ENCODE measurements at places on chromosomes 12 and 14. TPM values are rescaled to one million over a fixed set of nuclear protein-coding genes. Genes with fewer than 3 reads are reported as not detected.

DNA sequence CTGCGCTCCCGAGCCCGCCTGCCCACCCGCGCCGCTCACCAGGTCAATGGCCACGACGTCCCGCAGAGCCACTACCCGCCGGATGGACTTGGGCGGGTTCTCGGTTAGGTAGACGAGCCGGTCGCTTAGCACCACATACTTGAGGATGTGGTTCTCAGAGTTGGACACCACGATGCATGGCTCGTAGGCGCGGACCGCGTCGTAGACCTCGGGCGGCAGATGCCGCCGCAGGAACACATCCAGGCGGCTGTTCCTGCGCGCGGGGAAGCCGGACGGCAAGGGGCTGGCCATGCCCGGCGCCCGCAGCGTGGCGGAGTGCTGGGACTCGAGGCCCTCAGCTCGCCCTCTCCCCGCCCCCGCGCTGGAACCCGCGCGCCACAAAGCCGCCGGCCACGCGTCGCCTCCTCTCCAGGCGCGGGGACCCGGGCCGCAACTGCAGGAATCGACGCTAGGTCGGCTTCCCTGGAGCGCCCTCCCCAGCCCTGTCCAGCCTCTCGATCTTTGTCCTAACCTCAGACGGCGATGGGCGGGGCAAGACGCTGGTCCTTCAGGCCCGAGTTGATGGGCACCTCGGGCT lies at the start of gene C12orf56:
TSS of gene C12orf56 (minus strand) at position 484 of the 577 bp plus-strand sequence. CDS start at position 291, 193 bp downstream.
- peak; percentile 36 for DNase-seq

GRCh38 chr12:123398550-123399254 lies 14.8 kb downstream of the KMT5A start:
- DNase-seq = no peak

DNA sequence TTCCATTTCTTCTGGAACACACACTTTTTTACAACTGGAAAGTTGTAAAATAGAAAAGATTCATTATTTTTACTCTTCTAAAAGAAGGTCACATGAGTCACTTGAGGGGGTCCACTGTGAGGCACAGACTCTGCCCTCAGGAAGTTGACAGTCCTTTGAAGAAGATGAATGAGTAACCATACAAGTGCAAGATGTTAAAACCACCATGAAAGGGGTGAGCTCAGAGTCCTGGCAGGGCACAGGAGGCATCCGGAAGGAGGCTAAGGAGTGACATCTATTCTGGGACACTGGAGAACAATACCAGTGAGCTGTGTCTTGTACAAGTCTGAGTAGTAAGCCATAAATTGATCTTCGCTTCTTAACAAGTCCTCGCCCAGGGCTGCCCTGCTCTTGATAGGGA lies 126.0 kb upstream of the FRMD6 start:
- DNase-seq = no peak

GRCh38 chr12:115697340-115697739 lies 580.2 kb downstream of the MED13L start:
- DNase-seq = no peak

DNA sequence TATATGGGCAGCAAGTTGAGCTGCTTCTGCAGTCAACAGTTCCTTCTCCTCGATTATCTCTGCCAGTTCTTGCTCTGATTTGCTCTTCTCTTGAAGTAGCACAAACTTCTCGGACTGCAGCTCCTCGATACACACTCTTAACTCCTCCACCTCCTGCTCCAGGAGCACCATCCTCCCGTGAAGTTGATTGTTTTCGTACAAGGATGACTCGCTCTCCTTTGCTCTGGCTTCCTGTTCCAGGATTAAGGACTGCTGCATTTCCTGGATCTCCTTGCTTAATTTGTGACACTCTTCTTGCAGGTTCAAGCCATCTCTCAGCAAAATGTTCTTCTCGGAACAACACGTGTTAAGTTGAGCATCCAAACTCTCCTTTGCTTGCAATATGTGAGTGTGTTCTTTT lies 56.2 kb upstream of the VPS33A start:
- no peak for DNase-seq

DNA sequence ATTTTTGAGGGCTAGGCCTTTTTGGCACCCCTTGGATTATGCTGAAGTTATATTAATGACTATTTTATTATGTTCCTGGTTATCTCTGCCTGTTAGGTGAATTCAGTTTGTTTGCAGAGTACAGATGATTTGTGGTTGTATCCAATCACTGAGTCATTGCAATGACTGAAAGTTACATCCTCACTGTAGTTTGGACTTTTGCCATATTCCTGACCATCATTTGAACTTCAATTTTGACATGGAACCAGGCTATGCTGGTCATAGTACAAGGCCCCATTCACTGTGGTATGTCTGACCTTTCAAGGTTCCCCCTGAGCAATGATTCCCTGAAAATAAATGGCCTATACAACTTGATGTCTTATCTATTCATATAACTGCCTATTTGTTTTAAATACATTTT lies 621.0 kb downstream of the CCER1 start:
- DNase-seq = no peak

GRCh38 chr12:121614872-121615467 lies 11.4 kb upstream of the ORAI1 start:
- no peak for DNase-seq

GRCh38 chr14:32698831-32699230 lies 239.8 kb upstream of the NPAS3 start:
- no peak for DNase-seq

DNA sequence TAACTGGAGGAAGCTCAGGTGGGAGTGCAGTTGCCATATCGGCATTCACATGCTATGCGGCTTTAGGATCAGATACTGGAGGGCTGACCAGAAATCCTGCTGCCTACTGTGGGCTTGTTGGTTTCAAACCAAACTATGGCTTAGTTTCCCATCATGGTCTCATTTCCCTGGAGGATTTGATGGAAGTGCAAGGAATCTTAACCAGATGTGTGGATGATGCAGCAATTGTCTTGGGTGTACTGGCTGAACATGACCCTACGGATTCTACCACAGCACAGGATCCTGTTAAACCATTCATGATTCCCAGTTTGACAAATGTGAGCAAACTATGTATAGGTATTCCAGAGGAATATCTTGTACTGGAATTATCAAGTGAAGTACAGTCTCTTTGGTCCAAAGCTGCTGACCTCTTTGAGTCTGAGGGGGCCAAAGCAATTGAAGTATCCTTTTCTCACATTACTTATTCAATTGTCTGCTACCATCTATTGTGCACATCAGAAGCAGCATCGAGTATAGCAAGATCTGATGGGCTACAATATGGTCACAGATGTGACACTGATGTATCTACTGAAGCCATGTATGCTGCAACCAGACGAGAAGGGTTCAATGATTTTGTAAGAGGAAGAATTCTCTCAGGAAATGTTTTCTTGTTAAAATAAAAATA lies 42.9 kb downstream of the RALGAPA1 start:
- no peak for DNase-seq

KRT8 gene
- 0.40 TPM for total RNA-seq

NT5DC3 gene
- total RNA-seq = 6.0 TPM

GPR135 gene
- 0.64 TPM for total RNA-seq

DNA sequence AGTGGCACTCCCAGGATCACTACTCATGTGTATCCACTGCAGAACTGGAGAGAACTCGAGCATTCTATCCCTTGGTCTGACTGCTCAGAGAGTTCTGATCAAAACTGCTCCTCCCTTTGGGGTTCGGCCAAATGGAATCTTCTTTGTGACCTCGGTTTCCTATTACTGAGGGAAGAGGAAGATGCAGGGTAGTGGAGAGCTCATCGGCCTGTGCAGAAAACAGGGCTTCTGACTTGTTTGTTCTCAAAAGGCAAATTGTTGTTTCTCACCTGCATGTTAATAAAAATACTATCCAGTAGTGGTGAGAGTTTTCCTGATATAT lies 17.1 kb upstream of the AKAP6 start:
- no peak for DNase-seq

ZDHHC22 gene
- total RNA-seq = not detected

- no peak for DNase-seq
Observed at GRCh38 chr12:121889274-121889624, 659 bp downstream of the PSMD9 start.

DNA sequence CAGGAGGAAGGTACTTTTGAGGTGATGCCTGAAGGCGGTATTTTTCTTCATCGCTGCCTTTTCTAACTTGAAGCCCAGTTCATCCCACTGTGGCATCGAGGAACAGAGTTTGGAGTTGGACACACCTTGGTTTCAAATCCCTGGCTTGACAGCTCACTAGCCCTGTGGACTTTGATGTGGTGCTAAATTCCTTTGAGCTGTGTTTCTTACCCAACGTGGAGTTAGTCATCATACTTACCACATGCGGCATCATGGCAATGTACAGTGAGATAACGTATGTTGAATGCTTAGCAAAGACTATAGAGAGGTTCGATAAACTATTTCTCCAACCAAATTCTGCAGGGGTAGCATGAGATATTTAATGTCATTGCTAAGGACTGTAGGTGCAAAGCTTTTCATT lies 3.4 kb downstream of the PLEKHG3 start:
- DNase-seq = peak; percentile 22

GRCh38 chr12:10739157-10740118 lies 16.3 kb upstream of the YBX3 start:
- no peak for DNase-seq

SLC6A15 gene
- not detected for total RNA-seq

GRCh38 chr12:23760495-23760894 lies 189.0 kb downstream of the SOX5 start:
- no peak for DNase-seq

ZNF740 gene
- total RNA-seq = 40.4 TPM

DNA sequence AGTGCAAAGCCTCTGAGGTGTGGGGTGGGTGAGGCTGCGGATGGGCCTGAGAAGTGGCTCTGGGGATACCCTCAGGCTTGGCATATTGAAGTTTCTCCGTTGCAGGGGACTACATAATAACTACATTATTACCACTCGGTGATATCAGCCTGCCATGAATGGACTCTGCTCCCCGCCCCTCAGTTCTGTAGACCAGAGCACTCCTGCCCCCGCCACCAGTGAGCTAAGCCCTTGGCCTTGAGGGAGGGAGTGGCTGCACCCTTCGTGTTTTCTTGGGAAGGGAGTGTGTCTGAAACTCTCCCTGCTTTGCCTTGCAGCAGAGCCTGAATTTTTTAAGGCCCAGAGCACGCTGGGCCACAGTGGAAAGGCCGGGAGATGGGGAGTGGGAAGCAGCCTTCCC lies 1.7 kb downstream of the ORAI1 start:
- peak; percentile 25 for DNase-seq

GRCh38 chr12:1463073-1463905 lies 131.1 kb downstream of the FBXL14 start:
- no peak for DNase-seq

RIMBP2 gene
- not detected for total RNA-seq

MYO1A gene
- total RNA-seq = 1.4 TPM

DNA sequence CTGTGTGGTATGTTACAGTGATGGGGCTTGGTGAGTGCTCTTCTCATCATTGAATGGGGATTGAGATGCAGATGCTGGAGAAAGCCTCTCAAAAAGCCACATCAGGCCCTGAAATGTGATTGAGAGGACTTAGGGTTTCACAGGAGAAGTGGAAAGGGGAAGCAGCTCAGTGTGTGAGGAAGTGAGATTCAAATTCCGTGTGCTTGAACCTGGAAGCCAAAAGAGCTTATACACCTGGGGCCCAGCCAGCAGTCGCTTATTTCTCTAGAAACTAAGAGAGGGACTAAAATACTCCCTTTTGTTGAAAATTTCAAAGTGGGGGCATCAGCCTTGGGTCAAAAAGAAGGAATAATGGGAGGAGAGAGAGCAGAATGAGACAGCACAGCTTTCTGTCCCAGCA lies 39.1 kb upstream of the GZMB start:
- DNase-seq = no peak

- no peak for DNase-seq
Observed at GRCh38 chr14:22890416-22890815, 7.4 kb downstream of the REM2 start.

DNA sequence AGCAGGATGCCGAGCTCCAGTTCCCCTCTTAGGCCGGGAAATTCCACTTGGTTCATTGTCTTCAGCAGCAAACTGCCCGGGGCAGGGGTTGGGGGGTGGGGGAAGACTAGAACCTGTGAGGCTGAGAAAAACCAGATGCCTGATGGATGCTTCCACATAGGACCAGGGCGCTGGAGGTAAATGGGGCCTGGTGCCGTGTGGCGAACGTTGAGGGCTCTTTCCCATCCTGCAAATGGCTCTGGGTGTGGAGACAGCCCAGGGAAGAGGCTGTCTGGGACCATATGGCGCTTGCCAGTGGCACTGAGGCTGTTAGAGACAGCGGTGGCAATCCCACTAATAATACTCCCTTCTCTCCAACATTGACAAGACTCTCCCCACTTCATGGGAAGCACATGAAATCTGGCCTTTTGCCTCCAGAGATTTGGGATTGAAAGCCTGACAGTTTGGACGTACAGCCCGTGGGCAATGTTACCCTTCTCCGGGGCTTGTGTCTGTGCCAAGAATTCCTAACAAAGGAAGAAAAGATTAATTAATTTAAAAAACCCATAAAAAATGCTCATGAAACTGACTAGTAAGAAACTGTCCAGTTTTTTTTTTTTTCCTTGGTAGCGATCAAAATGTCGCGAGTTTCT lies 44.5 kb downstream of the MAP1LC3B2 start:
- DNase-seq = no peak

GRCh38 chr12:2526371-2526770 lies 268.4 kb upstream of the FKBP4 start:
- DNase-seq = no peak

GRCh38 chr12:47828008-47828975 lies 8.6 kb upstream of the HDAC7 start:
- peak; percentile 4 for DNase-seq

- no peak for DNase-seq
Observed at GRCh38 chr14:50768680-50769079, 62.3 kb downstream of the NIN start.

- DNase-seq = no peak
Observed at GRCh38 chr14:81737938-81738337, 204.3 kb upstream of the SEL1L start.

KRT74 gene
- not detected for total RNA-seq

ACOT6 gene
- total RNA-seq = not detected

DIO2 gene
- total RNA-seq = not detected

- DNase-seq = peak; percentile 52
Observed at GRCh38 chr14:69612014-69612782, 802 bp downstream of the SUSD6 start.

DNA sequence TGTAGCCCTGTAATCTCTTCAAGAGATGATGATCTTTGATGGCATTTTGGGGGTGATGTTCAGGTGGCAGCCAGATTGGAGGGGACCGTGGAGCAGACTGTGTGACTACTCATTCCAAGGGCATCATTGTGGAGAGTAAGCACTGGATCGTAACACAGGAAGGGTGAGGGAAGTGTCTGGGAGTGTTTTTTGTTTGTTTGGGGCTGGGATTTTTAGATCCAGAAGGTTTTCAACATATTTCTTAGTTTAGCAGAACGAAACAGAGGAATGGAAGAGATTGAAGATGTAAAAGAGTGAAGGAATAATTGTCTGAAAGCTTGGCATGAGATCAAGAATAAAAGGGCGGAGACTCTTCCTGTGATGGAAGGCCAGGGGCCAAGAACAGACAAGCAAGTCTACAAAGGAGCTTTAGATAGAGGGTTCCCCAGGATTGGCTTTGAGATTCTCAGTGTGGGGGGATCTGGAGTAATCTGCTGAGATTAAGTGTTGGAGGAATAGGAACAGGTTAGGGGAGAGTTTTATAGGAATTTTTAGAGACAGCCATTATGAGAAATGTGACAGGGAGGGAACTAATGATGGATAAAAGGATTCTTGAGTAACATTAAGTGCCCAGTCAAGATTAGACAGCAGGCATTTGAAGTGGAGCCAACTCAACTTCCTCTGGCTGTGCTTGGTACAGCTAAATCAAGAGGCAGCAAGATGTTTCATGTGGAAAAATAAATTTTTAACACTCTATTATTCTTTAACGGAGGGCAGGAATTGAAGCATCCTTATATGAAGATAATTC lies 79.7 kb upstream of the REP15 start:
- no peak for DNase-seq

All from activated naive CD4-positive, alpha-beta T cell treated with anti-CD3 and anti-CD28 coated beads for 36 hours (primary cell).